ENCODE measurements at places on chromosomes 3 and 15.

DNA sequence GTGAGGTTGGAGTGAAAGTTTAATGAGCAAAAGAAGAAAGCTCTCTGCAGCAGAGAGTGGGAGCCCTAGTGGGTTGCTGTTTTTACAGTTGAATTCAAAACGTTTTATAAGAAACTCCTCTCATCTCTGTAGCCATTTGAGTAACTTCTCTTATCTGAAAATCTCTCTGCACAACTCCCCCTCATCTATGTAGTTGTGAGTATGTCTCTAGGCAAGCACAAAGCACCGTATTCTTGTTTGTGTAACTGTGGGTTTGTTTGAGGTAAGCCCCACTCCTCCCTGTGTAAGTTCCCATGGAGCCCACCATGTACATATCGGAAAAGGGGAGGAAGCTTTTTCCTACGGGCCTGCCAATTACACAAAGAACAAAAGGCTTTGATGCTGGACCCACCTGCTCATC is 56.5 kb upstream of the GOLGA6L2 start:
- H3K27ac ChIP-seq: no peak overlapping the region
- no peak overlapping the region for H3K4me3 ChIP-seq
- DNase-seq: no peak
- H3K27me3 ChIP-seq: no peaks in the 10 kb centered on the region

DNA sequence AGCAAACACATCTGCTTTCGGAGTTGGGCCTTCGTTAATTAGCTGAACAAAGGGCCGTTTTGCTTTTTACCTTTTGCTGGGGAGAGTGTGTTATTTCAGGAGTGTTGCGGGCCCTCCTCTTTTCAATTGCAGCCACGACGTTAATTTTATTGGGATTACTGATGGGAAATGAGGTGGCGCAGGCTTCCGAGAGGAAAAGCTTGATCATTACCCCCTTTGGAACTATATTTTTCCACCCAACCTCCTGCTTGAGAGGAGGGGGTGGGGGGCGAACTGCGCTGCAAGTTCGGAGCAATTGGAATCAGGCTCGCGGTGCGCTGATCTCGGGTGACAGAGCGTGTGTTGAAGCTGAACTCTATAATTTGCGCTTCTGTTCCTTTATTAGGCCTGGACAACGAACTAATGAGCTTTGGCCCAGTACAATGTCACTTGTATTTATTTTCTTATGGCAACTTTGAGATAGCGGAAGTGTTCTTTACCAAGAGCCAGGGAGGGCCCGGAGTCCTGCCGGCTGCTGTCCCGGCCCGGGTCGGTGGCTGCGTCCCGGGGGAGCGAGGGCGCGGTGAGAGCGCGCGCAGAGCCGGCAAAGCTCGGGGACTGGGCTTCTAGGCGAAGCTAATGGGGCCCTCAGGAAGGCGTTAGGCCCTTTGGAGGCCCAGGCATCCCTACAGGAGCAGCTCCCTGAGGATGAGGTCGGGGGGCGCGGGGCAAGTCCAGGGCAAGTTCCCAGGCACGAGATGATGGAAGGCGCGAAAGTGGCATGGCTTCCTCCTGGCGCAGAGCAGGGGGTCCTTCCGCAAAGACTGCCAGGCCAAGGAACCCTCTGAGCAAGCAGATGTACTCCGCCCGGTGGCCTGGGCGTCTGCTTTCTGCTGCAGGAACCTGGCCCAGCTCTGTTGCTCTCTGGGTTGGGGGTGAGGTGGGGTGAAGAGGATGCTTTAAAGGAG is 12.9 kb downstream of the NR2F2 start:
- peak overlapping the region; percentile 48 for H3K27ac ChIP-seq
- no peak overlapping the region for H3K4me3 ChIP-seq
- H3K4me1 ChIP-seq: peaks cover 21% of the 10 kb centered on the region
- H3K36me3 ChIP-seq: peaks cover 10% of the 10 kb centered on the region
- peak; percentile 43 for DNase-seq
- H3K27me3 ChIP-seq: no peaks in the 10 kb centered on the region

DNA sequence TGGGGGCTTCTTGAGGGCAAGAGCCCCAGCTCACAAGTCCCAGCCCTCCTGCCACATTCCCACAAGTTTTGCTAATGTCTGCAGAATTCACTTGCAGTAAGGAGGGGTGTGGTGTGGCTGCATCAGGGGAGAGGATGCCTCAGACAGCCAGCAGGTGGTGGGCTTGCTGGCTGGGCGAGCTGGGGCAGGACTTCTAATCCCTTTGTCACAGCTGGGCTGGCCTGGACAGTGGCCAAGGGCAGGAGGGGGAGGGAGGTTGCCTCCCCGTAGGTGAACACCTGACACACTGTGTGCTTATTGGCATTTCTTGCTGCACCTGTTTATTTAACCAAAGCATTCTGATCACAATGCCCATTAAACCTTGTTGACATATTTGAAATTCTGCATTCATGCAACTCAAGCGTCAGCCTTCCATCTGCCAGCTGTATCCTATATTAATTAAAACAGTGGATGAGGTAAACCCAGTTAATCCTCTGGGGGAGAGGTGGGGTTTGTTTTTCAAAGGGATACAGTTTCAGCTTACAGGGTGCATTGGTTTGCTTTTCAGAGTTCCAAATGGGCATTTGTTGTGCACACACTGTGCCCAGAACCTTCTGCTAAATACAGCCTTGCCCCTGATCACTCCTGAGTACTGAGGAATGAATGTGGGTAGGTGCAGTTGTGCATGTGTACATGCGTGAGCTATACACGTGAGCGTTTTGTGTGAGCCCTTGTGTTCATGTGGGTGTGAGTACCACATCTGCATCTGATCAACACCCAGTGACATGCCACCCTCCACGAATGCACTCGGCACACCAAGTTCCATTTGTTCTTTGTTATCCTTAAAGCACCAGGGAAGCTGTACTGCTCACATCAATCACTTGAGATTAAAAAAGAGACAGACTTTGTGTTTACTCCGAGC is 268.7 kb downstream of the XXYLT1 start:
- H3K36me3 ChIP-seq: no peaks in the 10 kb centered on the region
- DNase-seq: peak; percentile 66
- no peaks in the 10 kb centered on the region for H3K4me1 ChIP-seq
- H3K27me3 ChIP-seq: no peaks in the 10 kb centered on the region
- H3K4me3 ChIP-seq: no peak overlapping the region
- no peak overlapping the region for H3K27ac ChIP-seq

DNA sequence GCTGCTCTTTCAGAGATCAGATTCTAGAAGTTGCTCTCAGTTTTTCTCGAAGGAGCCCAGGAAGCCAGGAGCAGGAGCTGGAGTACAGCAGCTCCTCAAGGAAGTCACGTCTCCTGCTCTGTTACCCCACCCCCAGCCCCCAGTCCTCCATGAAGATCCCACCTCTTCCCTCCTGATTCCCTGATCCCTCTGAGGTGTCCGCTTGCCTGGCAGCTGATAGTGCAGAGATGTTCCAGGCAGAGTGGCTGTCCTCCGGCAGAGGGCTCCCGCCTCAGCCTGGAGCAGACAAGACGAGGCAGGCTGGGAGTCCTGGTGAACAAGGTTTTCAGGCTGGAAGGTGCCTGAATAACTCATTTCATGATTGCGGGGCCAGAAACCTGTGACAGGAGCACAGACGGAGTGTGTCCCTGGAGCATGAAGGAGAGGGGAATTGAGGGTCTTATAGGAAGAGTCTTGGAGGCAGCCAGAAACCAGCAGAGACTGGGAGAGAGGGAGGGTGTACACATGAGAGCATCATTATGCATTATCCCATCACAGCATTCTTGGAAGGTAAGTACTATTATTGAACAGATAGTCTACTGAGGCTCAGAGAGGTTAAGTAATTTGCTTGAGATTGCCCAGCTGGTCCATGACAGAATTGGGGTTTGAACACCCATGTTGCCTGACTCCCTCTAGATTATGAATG is 1.2 kb downstream of the HRH1 start:
- peak; percentile 68 for DNase-seq
- H3K27ac ChIP-seq: no peak overlapping the region
- no peaks in the 10 kb centered on the region for H3K36me3 ChIP-seq

- H3K4me3 ChIP-seq: no peak overlapping the region
- DNase-seq: peak; percentile 68
- no peaks in the 10 kb centered on the region for H3K27me3 ChIP-seq
- H3K4me1 ChIP-seq: peaks cover 31% of the 10 kb centered on the region
Observed at GRCh38 chr15:73691396-73691795, 7.2 kb downstream of the CD276 start.

- H3K4me3 ChIP-seq: no peak overlapping the region
- H3K36me3 ChIP-seq: no peaks in the 10 kb centered on the region
- peak; percentile 57 for DNase-seq
- H3K27ac ChIP-seq: peak overlapping the region; percentile 23
Observed at GRCh38 chr3:62100282-62100989, 272.9 kb downstream of the FEZF2 start.

DNA sequence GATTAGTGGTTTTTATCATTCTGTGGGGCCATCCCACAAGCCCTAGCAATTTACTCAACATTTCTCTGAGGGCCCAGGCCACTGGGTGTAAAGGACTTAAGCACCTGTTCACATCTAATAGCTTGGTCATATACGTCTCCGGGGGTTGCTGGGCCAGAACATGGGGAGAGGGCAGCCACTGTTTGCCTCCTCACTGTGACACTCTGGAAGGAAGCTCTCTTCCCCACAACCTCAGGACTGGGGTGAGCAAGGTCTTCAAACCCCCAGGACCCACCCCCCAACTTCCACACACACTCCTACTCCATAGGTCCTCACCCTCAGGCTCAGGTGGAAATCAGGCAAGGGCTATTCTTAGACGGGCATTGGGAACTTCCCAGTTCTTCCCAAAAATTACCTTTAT is 28.9 kb downstream of the C3orf20 start:
- no peak overlapping the region for H3K4me3 ChIP-seq
- no peaks in the 10 kb centered on the region for H3K4me1 ChIP-seq
- H3K36me3 ChIP-seq: no peaks in the 10 kb centered on the region
- no peak for DNase-seq
- H3K27ac ChIP-seq: no peak overlapping the region

- no peak overlapping the region for H3K27ac ChIP-seq
- H3K27me3 ChIP-seq: no peaks in the 10 kb centered on the region
- DNase-seq: no peak
- H3K4me1 ChIP-seq: no peaks in the 10 kb centered on the region
Observed at GRCh38 chr3:151404316-151404715, 19.8 kb upstream of the P2RY12 start.

- no peak overlapping the region for H3K4me3 ChIP-seq
- no peak overlapping the region for H3K27ac ChIP-seq
- peaks cover 2% of the 10 kb centered on the region for H3K36me3 ChIP-seq
- H3K4me1 ChIP-seq: no peaks in the 10 kb centered on the region
Observed at GRCh38 chr3:27387625-27388024, 18.4 kb upstream of the NEK10 start.

- DNase-seq: no peak
- H3K27me3 ChIP-seq: no peaks in the 10 kb centered on the region
- H3K4me3 ChIP-seq: no peak overlapping the region
Observed at GRCh38 chr15:66017792-66018487, 148.6 kb downstream of the RAB11A start.

- no peak for DNase-seq
- no peaks in the 10 kb centered on the region for H3K36me3 ChIP-seq
- H3K27ac ChIP-seq: no peak overlapping the region
- H3K27me3 ChIP-seq: no peaks in the 10 kb centered on the region
Observed at GRCh38 chr3:193270451-193270850, 29.4 kb downstream of the PLAAT1 start.

GRCh38 chr3:156433910-156434309 is 121.0 kb downstream of the SSR3 start:
- DNase-seq: no peak
- H3K4me1 ChIP-seq: peaks cover 2% of the 10 kb centered on the region
- H3K4me3 ChIP-seq: no peak overlapping the region
- H3K27me3 ChIP-seq: peaks cover 3% of the 10 kb centered on the region
